ENCODE measurements at places on chromosomes 5 and 9.

GRCh38 chr5:102801371-102801770 lies 46.3 kb downstream of the PAM start:
- DNase-seq = no peak

DNA sequence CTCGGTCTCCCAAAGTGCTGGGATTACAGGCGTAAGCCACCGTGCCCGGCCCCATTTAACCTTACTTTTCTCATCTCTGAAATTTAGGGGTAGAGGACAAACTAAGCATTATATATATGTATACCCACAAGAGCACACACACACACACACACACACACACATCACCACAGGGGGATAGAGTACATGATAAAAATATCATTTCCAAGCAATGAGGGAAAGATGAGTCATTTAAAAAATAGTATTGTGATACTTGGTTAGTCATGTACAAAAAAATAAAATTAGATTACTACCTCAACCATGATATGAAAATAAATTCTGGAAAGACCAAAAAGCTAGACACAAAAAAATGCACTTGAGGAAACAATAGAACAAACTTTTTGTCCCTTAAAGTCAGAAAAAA lies 67.2 kb downstream of the CDH18 start:
- no peak for DNase-seq

DNA sequence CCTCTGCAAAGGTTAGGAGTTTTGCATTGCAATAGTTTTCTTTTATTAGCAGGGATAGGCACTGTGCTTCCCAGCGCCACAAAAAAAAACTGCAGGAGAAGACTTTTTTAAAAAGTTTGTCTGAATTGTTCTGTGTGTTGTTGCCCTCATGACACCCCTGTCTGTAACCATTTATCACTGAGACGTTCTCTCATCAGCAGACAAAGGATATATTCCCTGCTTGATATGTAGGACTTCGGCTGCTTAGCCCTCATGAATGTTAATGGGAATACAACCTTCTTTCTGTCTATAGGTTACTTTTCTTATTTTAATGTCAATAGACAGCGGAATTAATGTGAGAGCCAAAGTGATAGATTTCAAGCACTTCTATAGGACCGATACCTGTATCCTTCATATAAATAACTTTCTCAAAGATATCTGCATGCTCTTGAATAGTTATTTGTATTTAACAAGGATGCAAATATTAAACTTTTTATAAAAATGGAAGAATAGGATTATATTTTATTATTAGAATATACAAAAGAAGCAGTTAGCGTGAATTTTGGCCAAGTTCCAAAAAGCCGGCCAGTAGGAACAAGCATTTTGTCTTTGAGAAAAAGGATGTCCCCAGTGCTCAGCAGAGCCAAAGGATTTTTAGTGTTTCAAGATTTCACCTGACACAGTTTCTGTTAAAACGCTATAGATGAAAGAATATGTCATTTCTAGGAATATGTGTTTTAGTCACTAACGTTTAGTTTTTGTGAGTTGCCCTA lies 1.5 kb upstream of the LYSMD3 start:
- no peak for DNase-seq

- no peak for DNase-seq
Observed at GRCh38 chr5:10102706-10103497, 146.8 kb downstream of the ATPSCKMT start.

GRCh38 chr9:12777121-12778022 lies 2.6 kb downstream of the LURAP1L start:
- DNase-seq = no peak

GRCh38 chr9:89530726-89531125 lies 32.8 kb upstream of the SEMA4D start:
- no peak for DNase-seq

GRCh38 chr5:137954131-137954879 lies 65.0 kb downstream of the PKD2L2 start:
- no peak for DNase-seq

DNA sequence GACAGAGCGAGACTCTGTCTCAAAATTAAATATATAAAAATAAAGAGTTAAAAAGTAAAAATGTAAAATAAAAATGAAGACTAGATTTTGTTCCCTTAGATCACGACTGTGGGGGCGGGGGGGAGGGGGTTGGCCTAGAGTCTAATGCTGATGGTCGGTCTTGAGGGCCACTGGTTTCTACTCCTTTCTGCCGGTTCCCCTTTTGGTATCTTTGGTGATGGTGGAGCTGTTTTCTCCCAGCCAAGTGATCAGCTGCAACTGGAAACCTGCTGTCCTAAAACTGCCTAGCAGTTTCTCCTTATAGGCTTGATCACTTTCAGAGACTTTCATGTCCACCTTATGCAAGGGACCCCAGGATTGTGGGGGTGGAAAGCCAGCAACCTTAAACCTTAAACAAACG lies 1.1 kb downstream of the SRD5A1 start:
- no peak for DNase-seq

GRCh38 chr5:132480546-132480892 lies 10.1 kb downstream of the IRF1 start:
- no peak for DNase-seq

GRCh38 chr5:132103332-132103951 lies 29.9 kb downstream of the CSF2 start:
- peak; percentile 16 for DNase-seq

DNA sequence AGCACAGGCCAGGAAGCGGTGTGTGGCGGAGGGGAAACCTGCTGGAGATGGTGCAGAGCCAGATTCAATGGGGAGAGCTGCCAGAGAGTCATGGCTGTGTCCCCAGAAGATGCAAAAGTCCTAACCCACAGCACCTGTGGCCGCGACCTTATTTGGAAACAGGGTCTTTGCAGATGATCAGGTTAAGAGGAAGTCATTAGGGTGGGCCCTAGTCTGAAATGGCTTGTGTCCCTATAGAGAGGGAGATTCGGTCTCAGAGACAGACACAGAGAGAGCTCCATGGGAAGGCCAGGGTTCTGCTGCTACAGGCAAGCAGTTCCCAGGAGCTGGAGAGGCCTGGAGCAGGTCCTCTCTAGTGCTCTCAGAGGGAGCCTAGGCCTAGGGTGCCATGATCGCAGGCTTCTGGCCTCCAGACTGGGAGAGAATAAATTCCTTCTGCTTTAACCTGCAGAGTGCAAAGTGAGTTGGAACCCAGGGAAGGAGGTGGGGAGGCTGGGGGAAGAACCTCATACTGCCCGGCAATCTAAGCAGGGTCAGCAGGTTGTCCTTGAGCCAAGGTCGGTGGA lies 1.9 kb upstream of the LPCAT1 start:
- no peak for DNase-seq

DNA sequence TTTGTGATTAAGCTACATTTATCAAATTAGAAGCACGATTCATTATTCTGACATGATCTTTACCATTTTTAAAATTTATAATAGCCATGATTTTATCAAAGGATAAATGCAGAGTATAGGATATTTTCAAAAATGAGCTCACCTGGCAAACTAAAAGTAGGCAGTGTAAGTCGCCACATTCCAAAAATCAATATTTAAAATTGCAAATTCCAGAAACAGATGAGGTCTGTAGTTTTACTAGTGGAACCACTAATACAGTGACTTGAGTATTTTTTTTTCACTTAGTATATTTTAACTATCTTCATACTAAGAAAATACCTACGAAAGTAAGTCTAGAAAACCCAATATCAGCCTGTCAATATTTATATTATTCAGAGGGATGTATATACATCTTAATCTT lies 164.2 kb downstream of the PDE4D start:
- DNase-seq = no peak

DNA sequence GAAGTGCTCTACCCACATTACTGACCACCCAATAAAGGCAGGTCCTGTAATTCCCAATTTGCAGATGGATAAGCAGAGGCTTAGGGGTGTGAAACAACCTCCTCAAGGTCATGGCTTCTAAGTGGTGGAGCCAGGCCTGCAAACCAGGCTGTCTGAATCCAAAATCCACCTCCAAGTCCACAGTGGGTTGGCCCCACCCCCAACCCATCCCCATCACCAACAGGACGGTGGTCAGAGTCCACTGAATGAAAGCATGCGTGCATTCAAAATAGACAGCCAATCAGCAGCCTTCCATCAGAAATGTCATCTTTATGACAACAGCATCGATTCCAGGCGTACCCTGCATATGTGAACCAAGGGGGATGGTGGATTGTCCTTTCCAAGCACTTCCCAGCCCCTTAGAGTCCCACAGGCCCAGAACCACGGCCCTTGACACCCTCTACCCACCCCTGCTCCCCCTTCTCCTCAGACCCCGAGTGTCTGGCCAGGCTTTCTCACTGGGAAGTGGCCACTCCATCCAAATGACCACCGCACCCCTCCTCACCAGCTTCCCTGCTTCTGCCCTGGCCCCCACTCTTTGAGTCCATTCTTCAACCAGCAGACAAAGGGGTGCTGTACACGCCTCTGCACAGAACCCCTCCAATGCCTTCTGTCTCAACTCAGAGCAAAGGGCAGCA lies 133.1 kb downstream of the KCNIP1 start:
- no peak for DNase-seq

DNA sequence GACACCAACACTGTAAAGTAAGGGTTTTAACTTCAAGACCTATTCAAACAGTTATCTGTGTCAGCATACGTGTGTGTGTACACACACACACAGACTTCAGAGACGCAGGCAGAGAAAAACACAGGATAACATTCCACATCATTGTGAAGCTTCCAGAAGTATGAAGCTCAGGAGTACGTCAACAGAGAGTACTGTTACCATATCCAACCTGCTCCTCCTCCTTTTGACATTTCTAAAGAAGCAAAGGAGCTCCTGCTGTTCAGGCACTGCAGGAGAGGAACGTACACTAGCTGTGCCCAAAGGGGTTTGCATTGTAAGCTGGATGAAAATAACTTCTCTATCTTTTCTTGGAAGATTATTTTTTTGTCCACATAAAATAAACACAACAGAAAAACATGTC lies 180.7 kb downstream of the MEF2C start:
- no peak for DNase-seq

DNA sequence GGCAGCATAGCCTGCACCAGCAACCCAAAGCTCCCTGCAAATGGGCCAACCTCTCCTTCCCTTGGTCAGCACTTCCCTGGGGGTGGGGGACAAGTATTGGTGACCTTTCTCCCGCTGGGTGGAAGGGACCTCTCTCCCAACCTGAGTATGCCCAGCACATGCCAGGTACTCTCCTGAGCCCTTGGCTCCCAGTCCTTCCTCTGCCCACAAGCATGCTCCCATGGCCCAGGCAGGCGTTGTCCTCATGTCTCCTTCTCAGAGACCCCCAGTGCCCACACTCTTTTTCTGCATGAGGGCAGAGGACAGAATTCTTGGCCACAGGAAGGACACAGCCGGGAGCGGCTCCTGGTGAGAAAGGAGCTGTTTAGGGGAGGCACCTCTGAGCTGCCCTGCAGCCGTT lies 60.3 kb downstream of the PHF2 start:
- DNase-seq = no peak

GRCh38 chr9:88230612-88231011 lies 92.3 kb upstream of the SPATA31C2 start:
- DNase-seq = no peak

DNA sequence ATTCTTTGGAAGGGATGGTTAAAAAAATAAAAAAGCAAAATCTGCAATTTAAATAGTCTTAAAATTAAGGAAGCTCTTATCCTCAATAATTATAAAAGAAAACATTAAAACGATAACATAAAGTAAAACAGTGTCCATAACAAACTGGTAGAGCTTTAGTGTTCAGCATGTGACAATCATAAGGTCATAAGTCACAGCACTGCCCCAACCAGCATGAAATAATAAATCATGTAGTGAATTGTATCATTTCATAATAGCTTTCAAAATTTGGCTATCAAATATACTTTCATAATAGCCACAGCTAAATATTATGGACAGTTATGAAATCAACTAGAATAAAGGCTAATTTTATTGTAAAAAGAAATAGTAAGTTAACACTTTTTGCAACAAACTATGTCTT lies 10.0 kb downstream of the NR3C1 start:
- no peak for DNase-seq

GRCh38 chr9:115625251-115625650 lies 507.3 kb upstream of the TNC start:
- DNase-seq = no peak

- DNase-seq = no peak
Observed at GRCh38 chr9:129863059-129863690, 27.9 kb downstream of the USP20 start.

DNA sequence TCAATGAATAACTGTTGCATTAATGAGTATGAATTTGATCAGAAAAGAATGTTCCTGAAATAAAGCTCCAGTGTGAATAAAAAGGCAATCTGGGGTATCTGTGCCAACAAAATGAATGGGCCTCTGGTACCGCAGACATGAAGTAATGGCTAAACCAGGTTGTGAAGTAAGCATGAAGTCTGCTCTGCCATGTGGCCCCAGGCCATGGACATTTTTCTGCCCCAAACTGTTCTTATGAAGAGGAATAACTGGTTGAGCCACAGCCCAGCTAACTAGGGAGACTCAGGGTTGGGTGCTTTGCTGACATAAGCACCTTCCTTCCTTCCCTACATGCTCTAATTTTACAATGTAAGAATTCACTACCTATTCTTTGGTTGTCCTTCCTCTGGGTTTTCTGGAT lies 147.4 kb upstream of the LRRTM2 start:
- DNase-seq = no peak

DNA sequence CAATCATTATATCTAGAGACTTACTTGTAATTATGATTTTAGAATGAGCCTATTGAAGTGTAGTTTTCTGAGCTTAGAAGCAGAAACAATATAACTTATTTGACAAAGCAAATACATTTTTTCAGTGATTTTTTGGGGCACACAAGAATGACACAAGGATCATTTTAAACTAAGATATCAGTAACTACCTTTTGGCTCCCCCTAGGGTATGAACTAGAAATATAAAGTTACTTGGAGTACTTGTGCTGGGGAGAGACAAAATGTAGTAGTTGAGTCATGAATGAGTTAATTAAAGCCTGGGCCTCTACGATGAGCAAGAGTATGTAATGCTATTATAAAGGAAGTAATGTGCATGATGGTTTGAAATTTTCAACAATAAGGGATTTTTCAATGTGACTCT lies 1244.1 kb upstream of the ACO1 start:
- DNase-seq = no peak

- DNase-seq = no peak
Observed at GRCh38 chr9:120481846-120482245, 98.1 kb downstream of the CDK5RAP2 start.

GRCh38 chr5:42491699-42492098 lies 68.5 kb downstream of the GHR start:
- DNase-seq = no peak

- DNase-seq = no peak
Observed at GRCh38 chr5:127856292-127856691, 153.1 kb downstream of the CCDC192 start.

- DNase-seq = no peak
Observed at GRCh38 chr5:473551-474192, 30.7 kb downstream of the EXOC3 start.

DNA sequence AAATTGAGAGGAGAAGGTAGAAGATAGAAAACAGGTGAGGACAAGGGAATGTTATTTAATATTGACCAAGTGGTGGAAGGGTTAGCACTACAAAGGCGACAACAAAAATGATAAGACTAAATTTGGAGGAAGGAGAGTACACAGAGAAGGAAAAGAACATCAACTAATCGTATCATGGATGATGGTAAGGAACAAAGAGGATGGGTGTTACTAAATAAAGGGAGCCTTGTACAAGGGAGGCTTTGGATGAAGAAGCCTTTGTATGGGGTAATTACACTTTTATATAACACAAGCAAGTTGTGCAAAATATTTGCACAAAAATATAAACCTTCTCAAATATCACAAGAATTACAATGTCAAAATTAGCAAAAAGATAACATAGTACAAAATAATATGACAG lies 125.7 kb downstream of the ZNF608 start:
- no peak for DNase-seq

Data from activated CD8-positive, alpha-beta memory T cell treated with anti-CD3 and anti-CD28 coated beads for 1 hour (primary cell).